ENCODE measurements at places on chromosomes 12 and 14.
A peak's percentile ranks its signal among the peaks of the same experiment; 100 is the strongest.

DNA sequence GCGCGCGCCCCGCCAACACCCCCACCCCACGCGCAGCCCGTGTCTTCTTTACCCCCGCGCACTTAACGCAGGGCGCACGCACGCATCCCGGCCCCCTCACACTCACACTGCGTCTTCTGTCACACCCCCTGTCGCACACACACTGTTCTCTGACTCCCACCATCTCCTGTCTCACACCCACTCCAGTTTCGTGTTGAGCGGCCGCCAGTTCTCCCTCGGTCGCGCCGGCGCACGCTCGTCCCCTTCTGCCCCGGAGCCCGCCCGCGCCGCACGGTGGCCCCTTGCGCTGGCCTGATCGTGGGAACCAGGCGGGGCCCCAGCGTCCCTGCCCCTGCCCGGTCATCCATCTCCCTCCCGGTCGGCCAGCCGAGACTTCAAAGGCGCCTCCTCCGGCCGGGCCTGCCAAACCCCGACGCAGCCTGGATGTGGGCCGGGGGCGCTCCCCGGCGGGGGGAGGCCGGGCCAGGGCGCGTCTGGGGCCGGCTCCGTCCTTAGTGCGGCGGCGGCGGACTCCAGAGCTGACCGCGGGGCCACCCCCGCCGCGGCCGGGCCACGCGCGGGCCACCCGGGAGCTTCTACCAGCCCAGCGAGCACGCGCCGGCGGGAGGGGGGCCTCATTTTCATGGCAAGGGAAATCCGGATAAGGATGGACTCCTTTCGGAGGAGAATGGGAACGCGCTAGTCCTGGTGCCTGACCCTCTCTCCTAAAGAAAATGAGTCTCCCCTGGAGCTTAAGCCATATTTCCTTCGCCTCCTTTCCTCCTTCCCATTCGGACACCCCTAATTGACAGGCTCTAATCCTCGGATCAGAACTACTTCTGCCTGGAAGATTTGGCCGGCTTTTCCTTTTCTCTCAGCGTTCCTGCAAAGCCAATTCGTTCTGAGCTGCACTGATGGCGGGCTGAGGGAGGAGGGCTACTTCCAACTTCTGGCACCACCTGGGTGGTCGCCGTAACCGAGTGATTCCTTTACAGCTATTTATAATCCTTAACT is 82.0 kb upstream of the HMGA2 start:
- DNase-seq, result peak; percentile 69

DNA sequence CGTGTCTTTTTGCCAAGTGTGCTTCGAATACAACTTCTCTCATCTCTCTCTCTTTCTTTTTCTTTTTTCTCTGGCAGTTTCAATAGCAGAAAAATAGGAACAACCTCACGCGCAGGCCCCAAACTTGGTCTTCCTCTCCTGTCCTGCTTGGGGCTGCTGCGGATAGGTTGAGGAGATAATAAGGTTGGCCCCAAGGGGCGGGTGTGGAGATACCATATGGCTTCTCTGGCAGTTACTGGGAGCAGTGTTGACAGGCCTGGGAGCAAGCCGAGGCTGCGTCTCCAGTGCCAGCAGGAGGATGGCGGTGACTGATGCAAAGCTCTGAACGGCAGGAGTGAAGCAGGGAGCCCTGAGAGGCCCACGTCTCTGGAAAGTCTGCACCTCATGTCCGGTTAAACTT is 89.5 kb upstream of the MANSC4 start:
- DNase-seq, result peak; percentile 83

GRCh38 chr12:49744363-49744885 is 3.1 kb downstream of the TMBIM6 start:
- DNase-seq, result no peak

- no peak for DNase-seq
Measured at GRCh38 chr14:75249958-75250336, 28.7 kb upstream of the FOS start.

DNA sequence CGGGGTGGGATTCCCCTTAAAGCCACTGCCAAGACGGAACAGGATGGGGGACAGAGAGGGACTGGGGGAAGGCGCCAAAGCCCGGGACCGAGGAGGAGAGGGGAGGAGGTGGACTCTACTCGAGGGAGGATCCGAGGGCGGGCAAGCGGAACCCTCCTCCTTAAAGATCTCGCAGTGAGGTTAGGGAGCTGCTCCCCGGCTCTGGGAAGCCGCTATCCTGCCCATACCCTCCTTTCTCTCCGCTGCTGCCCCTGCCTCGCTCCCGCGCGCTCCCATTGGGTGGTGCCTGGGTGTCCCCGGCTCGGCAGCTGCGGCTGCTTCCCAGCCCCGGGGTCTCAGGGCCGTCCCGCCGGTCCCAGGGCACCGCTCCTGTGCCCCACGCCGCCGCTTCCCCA is 16.4 kb downstream of the KRT18 start:
- DNase-seq, result no peak

DNA sequence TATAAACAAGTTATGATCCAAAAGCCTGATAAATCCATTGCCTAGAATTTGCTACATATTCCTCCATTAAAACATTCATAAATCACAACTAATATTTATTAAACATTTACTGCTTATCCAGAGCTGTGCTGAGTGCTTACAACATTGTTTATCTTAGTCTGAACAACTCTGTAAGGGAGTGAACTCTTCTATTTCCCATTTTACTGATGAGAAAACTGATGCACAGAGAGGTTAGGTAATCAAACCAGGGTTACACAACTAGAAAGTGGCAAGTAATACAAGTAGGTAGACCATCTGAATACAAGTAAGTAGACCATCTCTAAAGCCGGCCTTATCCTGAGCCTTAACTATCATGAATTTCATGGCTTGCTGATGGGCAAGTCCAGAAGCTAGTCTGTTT is 39.5 kb downstream of the WASHC3 start:
- DNase-seq, result no peak
